ENCODE measurements at places on chromosomes 11 and 22.

GRCh38 chr22:36160499-36160942 is at the start of gene APOL3:
APOL3 (minus strand) TSS chr22:36160755; CDS start chr22:36149055, 11,700 bp downstream.
- DNase-seq = peak; percentile 41

DNA sequence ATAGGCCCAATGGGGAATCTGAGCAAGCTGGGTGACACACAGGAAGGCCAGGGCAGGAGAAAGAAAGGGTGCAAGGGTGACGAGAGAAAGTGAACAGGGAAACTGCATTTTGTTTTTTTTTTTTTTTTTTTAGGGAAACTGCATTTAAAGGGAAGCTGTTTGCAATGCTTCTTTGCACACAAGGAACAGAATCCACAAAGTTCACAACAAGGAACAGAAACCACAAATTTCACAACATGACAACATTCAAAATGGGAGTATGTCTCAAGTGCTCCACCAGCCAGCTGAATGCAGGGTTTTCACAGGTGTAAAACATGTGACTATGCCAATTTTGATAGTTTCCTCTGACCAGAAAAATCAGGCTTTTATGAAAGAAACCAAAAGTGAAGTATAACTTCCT is 6.8 kb upstream of the PLAAT3 start:
- no peak for DNase-seq

DNA sequence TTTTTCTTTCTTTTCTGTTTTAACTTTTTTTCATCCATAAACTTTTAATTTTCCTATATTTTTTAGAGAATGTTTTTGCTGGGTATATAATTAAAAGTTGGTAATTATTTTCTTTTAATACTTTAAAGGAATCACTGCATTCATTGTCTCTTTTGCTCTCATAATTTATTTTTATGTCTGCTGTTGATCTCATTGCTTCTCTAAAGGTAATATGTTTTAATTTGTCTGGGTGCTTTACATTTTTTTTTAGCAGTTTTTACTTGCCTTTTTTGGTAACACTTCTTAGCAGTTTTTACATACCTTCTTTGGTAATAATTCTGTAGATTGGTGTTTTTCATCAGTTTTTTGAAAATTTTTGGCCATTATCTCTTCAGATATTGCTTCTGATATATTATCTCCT is 89.4 kb upstream of the BMAL1 start:
- no peak for DNase-seq

GRCh38 chr22:25360411-25360810 is 141.0 kb downstream of the CRYBB2 start:
- no peak for DNase-seq

GRCh38 chr22:43881091-43882061 is 10.4 kb downstream of the PNPLA5 start:
- no peak for DNase-seq

DNA sequence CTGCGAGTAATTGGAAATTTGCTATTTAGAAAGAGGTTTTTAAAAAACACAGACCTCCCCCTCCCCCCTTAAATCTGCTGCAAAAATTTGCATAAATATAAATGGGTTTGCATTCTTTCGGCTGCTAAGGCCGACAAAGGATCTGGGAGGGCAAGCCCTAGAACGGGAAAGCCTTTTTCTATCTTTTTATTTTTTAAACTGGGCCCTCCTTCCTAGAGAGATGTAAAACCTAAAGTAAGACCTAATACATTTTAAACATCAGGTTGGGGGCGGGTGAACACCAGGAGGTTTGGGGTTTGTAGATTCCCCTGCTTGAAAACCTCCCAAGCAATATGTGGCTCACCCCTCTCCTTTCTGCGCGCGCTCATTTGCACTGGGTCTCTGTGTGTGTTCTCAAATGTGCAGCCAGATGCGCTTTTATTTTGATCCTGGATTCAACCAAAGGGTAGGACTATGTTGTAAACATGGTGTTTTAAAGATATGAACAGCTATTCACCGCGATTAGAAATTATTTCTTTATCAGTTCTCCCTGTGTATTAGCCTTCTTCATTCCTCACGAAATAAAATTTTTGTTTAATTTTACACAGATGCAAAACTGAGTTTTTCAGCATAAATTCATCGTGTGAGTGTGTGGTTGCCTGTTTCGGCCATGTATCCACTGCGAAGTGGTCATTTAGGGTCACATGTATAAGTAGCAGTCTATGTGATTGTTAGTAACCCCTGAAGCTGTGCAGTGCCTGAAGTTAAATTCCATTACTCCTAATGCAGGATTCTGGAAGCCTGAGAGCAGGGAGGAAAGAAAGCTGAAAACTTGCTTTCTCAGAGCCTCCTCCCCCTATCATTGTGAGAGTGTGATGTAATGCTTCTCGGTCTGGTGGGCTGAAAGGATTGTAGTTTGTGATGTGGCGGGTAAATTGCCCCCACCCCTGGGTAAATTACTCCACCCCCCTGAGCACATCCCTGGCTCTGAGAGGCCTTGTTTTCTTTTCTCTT is 988 bp downstream of the TNRC6B start:
- DNase-seq = peak; percentile 39

GRCh38 chr11:66373265-66373664 is 1.7 kb upstream of the SLC29A2 start:
- DNase-seq = no peak
